Stimulated activated CD4-positive, alpha-beta T cell treated with anti-CD3 and anti-CD28 coated beads, Interleukin-4, amount 100 ng/mL, for 4 hours (primary cell): ENCODE measurements at places on chromosomes 2 and 18.
A peak's percentile ranks its signal among the peaks of the same experiment; 100 is the strongest.

DNA sequence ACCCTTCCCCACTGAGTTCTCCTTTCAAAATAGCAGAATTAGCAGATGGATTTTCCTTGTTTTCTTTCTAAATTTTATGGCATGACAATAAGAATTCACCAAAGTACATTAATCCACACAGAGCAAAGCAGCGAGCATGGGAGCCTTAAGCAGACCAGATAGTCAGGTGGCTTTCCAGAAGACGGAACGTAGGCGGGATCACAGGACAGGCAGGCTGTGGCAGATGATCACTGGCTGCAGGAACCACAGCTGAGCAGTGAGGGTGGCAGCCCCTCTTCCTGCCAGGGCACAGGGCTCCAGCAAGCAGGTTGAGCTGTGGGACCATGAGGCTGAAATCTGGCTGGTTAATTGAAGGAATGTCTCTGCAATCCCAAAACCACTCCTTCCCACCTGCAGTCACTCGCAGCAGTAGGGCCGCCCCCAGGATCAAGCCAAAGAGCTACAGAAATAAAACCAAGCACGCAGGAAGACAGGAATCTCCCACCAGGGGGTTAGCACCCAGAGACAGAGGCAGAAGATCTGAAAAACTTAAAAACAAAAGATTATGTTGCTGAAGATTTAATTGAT is 259.9 kb downstream of the EIPR1 start:
- no peak for DNase-seq

GRCh38 chr18:22286585-22286984 is 117.2 kb downstream of the GATA6 start:
- no peak for DNase-seq

DNA sequence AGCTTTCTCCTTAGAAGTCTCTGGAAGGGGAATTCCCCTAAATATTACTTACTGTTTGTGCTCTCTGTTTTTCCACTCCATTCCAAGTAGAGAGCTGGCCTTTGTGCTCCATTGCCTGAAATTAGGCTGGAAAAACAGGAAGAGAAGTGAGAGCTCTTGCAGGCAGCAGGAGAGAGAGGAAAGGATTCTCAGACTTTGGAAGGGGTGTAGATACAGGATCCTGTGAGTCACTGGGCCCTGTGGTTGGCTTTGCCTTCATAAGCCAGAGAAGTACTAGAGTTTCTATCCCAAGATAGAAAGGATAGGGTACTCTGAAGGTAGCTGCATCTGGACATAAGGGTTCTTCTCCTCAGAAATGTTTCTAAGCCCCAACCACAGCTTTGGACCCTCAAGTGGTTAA is 188.9 kb downstream of the CMPK2 start:
- DNase-seq, result no peak

DNA sequence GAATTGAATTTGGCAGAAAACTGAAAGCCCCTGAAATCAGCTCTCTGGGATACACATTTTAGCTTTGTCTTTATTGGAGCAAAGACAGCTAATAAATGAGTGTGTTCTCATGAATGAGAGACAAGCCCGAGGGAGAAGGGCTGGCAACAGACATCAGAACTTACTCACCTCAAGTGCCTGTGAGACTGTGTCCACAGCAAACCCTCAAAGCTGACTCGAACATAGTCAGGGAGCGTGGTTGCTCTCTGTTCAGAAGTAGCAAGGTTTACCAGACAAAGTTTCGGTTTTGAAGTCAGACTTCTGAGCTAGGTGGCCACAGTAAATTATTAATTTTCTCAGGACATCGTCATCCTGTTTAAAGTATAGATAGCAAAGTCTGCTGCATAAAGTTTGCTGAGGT is 207.9 kb downstream of the CMPK2 start:
- no peak for DNase-seq

DNA sequence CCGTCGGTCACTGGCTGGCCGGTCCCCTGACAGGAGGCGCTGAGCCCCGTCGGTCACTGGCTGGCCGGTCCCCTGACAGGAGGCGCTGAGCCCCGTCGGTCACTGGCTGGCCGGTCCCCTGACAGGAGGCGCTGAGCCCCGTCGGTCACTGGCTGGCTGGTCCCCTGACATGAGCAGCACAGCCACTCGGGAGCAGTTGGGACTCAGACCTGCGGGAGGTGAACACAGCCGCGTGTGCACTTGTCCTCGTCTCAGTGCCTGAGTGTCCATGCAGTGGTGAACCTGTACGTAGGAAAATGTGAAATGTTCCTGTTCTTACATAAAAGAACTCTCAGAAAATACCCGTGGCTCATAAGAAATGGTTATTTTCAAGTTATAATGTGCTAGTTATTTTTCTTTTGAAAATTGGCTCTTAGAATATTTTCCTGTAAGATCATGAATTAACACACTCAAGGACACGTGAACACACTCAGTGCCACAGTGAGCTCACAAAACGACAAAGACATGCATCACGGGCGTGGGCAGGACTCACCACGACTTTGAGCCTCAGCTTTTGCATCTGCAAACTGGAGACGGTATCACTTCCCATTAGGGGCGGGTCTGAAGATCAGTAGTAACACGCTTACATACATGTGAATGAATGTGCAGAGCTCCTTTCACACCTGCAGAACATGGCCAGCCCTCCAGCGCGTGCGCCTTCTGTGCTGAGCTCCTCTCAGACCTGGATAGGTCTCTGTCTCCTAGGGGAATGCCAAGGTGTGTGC is 21.1 kb upstream of the NFATC1 start:
- no peak for DNase-seq

- no peak for DNase-seq
Measured at GRCh38 chr2:101550555-101550954, 75.6 kb upstream of the RFX8 start.

DNA sequence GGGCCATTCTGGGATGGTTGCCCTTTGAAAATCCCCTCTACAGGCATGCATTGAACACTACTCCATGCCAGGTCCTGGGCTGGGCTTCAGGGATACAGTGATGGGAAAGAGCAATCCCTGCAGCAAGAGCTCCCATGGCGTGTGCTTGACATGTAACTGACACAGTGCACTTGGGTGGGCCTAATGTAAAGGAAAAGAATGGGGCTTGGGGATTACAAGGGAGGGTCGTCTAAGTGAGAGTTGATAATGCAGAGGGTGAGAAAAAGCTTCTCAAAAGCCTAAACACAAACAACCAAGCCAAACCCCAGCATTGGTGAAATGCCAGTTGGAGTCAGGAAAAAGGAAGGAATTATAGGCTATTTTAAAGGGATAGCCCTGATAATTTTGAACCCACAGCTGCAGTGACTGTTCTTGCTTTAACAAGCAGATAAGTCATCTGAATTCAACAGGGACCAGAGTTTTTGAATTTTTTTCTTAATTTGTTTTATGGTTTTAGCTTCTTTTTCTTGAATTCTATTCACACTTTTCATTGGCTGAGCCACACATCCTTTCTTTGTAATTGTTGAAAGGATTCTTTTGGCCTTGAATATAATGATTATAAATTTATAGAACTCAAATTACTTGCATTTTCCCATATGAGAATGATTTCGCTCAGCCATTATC is 308.7 kb downstream of the LPIN1 start:
- no peak for DNase-seq

- DNase-seq, result no peak
Measured at GRCh38 chr2:892892-893291, 57.8 kb upstream of the SNTG2 start.

GRCh38 chr18:79527656-79528315 is 132.1 kb downstream of the NFATC1 start:
- DNase-seq, result no peak

GRCh38 chr18:46756559-46757201 is at the start of gene ST8SIA5:
Gene ST8SIA5 (minus strand): TSS chr18:46757053. CDS start chr18:46756508, 545 bp downstream.
- no peak for DNase-seq

- DNase-seq, result no peak
Measured at GRCh38 chr2:128536925-128537620, 218.4 kb upstream of the HS6ST1 start.

GRCh38 chr2:225031599-225031998 is 10.7 kb downstream of the DOCK10 start:
- DNase-seq, result no peak

DNA sequence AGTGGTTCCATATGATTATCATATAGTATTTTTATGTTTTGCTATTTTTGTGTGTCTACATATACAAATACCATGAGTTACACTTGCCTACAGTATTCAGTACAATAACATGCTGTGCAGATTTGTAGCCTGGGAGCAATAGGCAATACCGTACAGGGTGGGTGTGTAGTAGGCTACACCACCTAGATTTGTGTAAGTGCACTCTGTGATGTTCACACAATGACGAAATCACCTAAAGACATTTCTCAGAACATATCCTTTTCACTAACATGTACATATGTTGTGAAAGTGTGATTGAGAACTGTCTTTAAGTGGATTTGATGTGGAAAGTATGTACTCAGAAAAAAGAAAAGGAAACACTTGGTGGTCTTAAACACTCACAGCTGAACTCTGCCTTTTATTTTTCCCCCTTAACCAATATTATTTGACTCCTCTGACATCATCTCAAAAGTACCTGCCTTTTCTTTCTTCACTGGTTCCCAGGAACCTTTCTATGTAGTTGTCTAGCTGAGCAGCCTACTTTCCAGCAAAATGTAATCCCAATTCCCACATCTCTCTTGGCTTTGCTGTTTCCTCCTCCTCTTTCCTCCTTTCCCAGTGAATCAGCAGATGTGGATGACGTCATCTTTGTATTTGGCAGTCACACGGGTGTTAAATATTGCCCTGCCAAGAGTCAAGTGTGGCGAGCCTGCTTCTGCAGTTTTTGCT is 47.7 kb downstream of the OSBPL6 start:
- no peak for DNase-seq

DNA sequence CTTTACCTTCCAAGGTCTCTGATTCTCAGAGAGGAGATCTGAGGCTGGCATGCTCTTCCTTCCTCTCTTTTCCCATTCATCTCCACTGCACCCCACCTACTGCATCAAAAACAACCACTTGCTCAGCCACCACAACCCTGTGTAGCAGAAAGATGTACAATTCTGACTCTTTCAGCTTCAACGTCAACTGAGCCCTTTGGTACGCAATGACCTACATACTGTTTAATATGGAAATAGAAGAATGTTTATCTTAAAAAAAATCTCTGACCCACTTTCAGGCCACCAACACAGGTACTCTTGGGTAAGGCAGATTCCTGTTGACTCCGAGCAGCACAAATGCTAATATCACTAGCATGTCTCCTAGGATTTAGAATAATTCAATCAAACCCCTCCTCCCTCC is 76.2 kb upstream of the AFF3 start:
- no peak for DNase-seq

DNA sequence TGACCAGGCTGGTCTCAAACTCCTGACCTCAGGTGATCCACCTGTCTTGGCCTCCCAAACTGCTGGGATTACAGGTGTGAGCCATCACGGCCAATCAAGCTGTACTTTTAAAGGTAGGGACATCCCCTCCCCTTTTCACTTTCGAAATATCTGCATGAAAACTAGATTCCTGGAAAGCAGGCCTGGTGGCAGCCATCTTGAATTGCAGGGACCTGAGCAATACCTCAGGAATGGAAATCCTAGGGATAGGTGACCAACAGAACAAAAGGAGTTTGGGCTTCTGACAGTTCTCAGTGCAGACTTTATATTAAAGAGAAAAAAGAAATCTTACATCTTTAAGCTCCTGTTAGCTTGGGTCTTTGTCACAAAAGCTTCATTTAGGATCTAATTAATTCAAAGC is 62.6 kb downstream of the KLF7 start:
- DNase-seq, result no peak

DNA sequence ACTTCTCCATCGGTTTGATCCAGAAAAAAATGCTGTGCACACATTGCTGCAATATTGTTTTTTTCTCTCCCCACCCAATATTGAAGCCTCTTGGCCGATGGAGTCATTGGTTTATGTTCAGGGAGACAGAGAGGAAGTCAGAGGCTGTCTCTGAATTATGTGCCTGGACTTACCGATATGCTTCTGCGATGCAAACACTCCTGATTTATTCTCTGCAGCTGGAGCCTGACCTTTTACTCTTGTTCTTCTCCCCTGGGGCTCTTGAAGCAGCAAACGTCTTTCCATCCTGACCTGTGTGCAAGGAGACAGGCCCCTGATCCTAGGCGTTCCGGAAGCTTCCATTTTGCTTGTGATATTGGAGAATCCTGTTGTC is 99.6 kb downstream of the PTGR3 start:
- no peak for DNase-seq

GRCh38 chr2:3260959-3261358 is 116.7 kb downstream of the EIPR1 start:
- no peak for DNase-seq

- no peak for DNase-seq
Measured at GRCh38 chr2:181426672-181427071, 30.5 kb upstream of the ITGA4 start.

DNA sequence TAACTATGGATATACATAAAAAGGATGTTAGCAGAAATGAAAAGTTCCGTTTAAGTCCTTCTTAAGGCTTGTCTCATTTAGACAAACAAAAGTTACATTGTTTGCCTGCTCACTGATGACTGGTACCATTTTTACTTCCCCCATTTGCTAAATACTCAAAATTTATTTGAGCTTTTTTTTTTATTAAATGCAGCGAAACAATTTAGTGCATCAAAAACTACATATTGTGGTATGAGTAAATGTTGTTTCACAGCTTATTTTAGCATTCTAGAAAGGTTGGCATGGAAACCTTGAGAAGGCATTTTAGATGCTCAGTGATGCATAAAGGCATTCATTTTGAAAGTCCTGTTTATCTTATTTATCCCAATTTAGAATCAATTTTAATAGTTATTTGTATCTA is 100.0 kb downstream of the MAP2 start:
- no peak for DNase-seq

- DNase-seq, result no peak
Measured at GRCh38 chr2:215522237-215522636, 86.4 kb upstream of the FN1 start.

GRCh38 chr2:177056481-177056929 is 156.1 kb upstream of the HNRNPA3 start:
- DNase-seq, result no peak

GRCh38 chr2:42196403-42197267 is 27.5 kb downstream of the EML4 start:
- peak; percentile 28 for DNase-seq

DNA sequence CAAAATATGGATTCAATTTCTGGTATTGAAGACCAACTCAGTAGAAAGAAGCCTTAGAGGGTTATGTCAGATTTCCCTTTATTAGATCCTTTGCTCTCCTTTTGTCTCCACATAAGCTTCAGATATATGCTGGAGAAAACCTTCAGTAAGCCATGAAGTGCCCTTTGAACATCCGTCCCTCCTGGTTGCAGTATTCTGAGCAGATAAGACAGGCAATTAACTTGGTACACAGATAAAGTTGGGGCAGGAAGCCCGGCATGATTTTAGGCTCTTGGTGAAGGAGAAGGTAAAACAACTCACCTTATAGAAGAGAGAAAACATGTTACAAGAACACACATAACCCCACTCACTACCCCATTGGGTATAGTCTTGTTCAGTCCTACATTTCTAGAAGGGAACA is 76.4 kb downstream of the SRD5A2 start:
- DNase-seq, result no peak

GRCh38 chr2:154350911-154351310 is 347.6 kb upstream of the KCNJ3 start:
- DNase-seq, result no peak

DNA sequence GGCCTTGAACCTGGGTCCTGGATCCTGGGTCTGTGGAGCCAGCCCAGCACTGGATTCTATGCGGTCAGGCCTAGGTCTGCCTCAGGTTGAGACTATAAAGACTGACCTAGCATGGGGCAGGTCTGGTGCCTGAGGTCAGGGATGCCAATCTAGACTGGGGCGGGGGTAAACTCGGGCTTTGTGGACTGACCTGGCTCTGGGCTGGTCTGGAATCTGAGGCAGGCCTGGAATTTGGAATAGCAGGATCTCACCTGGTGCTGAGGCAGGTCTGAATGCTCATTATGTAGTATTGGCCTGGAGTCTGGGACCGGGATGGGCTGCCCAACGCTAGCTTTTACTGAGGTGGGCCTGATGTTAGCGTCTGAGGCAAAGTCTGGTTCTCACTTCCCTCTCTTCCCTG is 256.0 kb downstream of the KIAA1328 start:
- no peak for DNase-seq
